ENCODE measurements at places on chromosomes 1 and 21. TPM values are rescaled to one million over a fixed set of nuclear protein-coding genes. Genes with fewer than 3 reads are reported as not detected.

DNA sequence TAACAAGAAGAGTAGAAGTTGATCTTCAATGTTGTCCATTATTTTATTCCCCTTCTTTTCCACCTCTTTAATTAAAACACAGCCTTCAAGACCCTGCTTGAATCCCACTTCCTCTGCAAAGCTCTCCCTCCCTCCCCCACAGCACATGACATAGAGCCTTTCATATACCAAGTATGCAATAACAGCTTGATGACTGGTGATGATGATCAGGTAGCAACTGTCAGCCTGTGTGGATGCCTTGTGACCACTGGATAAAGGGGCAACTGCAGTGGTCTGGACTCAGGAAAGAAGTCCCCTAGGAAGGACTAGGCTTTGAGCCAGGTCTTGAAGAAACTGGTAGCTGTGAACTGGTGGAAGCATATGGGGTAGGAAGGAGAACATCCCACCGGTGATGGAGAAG is 53.8 kb upstream of the PRDX6 start:
- peak overlapping the region; percentile 10 for H3K27ac ChIP-seq
- H3K4me1 ChIP-seq = peaks cover 8% of the 10 kb centered on the region
- H3K36me3 ChIP-seq = peaks cover 5% of the 10 kb centered on the region

The TMEM269 gene
- not detected for polyA plus RNA-seq

The UBXN10 gene
- 2.6 TPM for polyA plus RNA-seq

The NEGR1 gene
- not detected for polyA plus RNA-seq

GRCh38 chr1:209444961-209445360 is 138.6 kb upstream of the CAMK1G start:
- no peak overlapping the region for H3K4me3 ChIP-seq
- H3K4me1 ChIP-seq = no peaks in the 10 kb centered on the region

The HSD3B2 gene
- polyA plus RNA-seq = not detected

- peaks cover 46% of the 10 kb centered on the region for H3K27me3 ChIP-seq
- H3K36me3 ChIP-seq = peaks cover 47% of the 10 kb centered on the region
- H3K4me3 ChIP-seq = peak within 1 kb of the TSS; percentile 99
- H3K4me1 ChIP-seq = peaks cover 68% of the 10 kb centered on the region
Measured at GRCh38 chr1:167518331-167518700, at the start of gene CD247. Gene CD247, minus strand, starts transcription at chr1:167518529. Its CDS starts 64 bp downstream, at chr1:167518465.

GRCh38 chr1:77027847-77028246 is 160.6 kb downstream of the ST6GALNAC5 start:
- H3K27me3 ChIP-seq = no peaks in the 10 kb centered on the region
- H3K4me3 ChIP-seq = no peak overlapping the region
- DNase-seq = no peak
- H3K27ac ChIP-seq = no peak overlapping the region
- H3K4me1 ChIP-seq = no peaks in the 10 kb centered on the region

The TBX19 gene
- 6.2 TPM for polyA plus RNA-seq

The TXLNA gene
- polyA plus RNA-seq = 18.5 TPM

- H3K4me3 ChIP-seq = no peak overlapping the region
- H3K4me1 ChIP-seq = no peaks in the 10 kb centered on the region
- no peak overlapping the region for H3K27ac ChIP-seq
- H3K36me3 ChIP-seq = peaks cover 5% of the 10 kb centered on the region
- H3K27me3 ChIP-seq = peaks cover 2% of the 10 kb centered on the region
Measured at GRCh38 chr1:199706826-199707606, 320.5 kb upstream of the NR5A2 start.

DNA sequence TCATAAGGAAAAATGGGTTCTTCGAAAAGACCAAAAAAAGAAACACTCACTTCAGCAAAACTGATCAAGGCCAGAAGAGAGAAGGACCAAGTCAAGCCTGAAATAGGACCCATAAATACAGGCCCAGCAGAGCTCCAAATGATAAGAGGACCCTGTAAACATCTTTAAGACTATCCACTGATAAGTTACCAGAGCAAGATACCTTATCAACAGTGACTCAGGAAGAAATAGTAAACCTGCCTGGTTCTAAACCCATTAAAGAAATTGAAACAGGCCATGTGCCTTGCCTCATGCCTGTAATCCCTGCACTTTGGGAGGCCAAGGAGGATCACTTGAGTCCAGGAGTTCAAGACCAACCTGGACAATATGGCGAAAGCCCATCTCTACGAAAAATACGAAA is 81.8 kb upstream of the ERRFI1 start:
- peaks cover 13% of the 10 kb centered on the region for H3K4me1 ChIP-seq
- no peak for DNase-seq
- no peaks in the 10 kb centered on the region for H3K27me3 ChIP-seq
- peak overlapping the region; percentile 65 for H3K27ac ChIP-seq

All from immature natural killer cell (primary cell).